Fibroblast of skin of right quadriceps (primary cell): ENCODE measurements at places on chromosomes 4 and X.

- DNase-seq, result no peak
Observed at GRCh38 chr4:16000708-16001483, 37.9 kb upstream of the FGFBP2 start.

GRCh38 chrX:13692771-13693231 is 3.9 kb downstream of the RAB9A start:
- DNase-seq, result no peak

DNA sequence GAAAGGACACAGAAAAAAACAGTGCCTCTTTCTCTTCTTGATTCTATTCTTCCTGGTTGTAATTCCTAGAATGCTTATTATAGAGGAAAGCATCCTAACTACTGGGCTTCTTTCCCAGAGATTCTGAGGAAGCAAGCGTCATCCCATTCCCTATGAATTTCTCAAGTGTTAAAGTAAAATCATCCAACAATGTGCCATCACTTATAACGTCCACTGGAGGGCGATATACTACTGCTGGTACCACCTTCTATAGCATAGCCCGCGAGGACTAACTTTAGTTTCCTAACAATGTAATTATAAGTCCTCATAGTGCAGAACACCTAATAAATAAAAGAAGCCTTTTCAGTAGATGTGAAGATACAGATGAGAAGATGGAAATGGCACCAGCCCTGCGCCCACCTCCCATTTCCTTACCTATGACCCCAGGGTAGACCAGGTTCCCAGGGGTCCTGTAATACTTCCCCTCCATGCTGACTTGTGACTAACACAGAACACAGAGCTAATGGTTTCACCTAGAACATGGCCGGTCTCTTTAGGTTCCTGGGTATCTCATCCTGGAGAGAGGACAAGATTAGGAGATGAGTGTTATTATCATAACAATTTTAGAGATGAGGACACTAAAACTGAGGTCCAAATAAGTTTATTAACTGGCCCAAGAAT is 4.2 kb downstream of the CENPVL3 start:
- peak; percentile 37 for DNase-seq

DNA sequence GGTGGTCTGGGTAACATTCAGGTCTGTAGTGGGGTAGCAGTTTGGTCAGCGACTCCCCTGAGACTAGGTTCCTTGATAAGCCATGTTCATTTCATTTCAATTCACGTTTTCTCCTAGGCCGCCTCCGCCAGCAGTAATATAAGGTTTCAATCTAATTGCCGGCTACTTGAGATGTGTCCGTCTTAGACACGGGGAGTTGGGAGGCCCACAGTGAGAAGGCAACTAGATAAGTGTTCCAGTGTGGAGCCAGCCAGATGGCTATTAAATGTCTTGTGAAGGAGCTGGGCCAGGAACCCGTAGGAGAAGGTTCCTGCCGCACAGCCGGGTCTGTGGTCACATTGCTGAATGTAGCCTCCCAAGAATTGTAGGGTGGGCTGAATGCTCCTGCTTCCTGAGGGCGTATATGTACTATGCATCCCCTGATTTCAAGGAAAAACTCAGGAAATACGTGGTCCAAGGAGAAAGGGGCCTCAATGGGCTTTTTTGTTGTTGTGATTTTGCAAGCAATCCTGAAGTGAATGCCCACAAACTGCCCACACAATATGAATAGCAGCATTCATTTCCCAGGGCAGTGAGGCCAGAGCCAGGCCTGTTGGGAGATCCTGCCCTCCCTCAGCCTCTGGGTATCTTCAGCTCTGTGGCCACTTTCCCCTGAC is 220.6 kb upstream of the RPL34 start:
- no peak for DNase-seq

DNA sequence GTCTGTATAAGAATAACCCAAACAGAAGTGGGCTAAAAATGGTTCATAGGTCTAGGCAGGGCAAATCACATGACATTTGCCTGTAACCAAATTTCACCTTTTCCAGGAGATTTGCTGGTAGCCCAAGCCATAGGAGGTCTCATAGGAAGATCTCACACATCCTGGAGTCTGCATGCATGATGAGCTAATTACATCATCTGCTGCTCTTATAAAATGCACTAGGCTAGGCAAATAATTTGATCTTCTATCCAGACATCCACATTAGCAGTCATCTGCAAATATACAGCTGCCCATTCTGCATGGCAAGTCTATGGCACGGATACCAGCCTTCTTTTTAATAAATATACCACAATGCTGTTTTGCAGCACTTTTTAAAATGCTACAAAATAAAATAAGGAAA is 87.2 kb downstream of the MAPK10 start:
- no peak for DNase-seq

DNA sequence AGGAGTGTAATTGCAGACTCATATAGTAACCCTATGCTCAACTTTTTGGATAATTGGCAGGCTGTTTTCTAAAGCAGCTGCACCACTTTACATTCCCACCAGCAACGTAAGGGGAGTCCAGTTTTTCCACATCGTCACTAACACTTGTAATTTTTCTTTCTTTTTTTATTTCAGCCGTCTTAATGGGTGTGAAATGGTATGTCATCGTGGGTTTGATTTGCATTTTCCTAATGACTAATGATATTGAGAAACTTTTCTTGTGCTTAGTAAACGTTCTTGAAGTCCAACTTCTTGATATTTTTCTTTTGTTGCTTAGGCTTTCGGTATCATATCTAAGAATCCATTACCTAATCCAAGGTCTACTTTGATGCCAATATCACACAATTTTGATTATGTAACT is 95.3 kb upstream of the IL1RAPL1 start:
- no peak for DNase-seq

- no peak for DNase-seq
Observed at GRCh38 chr4:879729-880077, 52.4 kb downstream of the GAK start.

DNA sequence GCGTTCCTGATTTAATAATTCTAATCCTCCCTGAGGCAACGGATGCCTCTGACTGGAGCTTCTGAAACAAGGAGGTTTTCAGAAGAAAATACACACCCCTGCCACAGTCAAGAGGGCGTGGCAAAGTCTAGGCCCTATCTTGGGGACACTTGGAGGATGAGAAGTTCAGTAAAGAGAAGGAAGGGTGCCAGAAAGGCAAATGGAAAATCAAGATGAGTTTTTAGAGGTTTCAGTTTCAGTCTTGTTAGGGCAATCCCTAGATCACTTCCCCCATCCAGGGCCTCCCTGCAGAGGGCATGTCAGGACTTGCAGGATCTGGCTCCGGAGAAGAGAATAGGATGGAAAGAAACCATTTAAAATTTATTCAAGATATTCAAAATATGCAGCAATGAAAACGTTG is 28.5 kb upstream of the FGF2 start:
- DNase-seq, result peak; percentile 91

DNA sequence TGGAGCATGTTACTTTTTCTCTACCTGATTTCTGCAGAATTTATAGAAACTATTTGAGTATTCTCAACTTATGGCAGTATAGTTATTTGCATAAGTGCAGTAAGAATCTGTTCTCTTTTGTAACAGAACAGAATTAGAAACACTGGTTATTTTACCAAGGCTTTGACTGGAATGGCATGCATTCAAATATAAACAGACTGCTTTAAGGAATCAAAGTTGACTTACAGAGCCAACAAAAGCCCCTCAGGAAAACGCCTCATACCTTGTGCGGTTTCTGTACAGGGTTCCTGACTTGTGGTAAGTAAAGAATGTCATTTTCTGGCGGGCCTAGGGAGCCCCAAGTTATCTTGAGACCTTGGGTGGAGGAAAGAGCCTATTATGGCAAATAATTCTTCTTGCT is 97.1 kb downstream of the GPR143 start:
- peak; percentile 69 for DNase-seq

GRCh38 chr4:141131723-141132071 is 1.6 kb downstream of the RNF150 start:
- no peak for DNase-seq

DNA sequence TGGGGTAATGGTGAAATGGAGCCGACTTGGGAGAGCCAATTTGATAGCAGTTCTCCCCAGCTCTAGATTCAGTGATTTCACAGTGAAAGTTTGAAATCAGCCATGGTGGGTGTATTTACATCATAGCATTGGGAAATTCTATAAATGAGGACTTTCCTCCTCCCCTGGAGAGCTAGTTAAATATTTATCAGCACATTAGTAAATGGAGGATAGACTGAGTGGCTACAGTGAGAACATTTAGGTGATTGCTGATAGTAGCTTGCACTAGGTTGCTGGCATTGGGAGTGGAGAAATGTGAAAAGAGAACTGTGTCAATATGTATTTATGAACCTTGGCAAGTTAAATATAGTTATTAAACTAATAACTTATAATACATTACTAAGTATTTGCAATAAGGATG is 347.3 kb downstream of the CCSER1 start:
- no peak for DNase-seq

GRCh38 chrX:10929747-10930146 is 181.4 kb upstream of the HCCS start:
- no peak for DNase-seq

GRCh38 chr4:8266508-8266907 is 3.0 kb upstream of the HTRA3 start:
- DNase-seq, result no peak

DNA sequence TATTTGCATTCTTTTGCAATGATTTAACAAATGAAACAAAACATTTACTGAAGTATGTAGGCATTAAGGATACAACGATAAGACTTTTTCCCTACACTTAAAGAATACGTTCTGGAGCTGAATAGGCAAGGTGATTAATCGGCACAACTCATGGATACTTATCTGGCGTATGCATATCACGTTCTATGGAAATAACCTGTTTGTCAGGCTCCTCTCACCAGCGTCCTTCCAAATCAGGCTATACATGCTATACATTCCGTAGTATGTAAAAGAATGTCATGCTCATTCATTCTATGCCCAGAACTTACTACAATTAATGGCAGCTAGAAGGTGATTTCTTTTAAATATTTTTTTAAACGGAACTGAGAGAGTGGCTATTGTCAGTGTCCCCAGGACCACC is 25.6 kb upstream of the TCEANC start:
- DNase-seq, result no peak

DNA sequence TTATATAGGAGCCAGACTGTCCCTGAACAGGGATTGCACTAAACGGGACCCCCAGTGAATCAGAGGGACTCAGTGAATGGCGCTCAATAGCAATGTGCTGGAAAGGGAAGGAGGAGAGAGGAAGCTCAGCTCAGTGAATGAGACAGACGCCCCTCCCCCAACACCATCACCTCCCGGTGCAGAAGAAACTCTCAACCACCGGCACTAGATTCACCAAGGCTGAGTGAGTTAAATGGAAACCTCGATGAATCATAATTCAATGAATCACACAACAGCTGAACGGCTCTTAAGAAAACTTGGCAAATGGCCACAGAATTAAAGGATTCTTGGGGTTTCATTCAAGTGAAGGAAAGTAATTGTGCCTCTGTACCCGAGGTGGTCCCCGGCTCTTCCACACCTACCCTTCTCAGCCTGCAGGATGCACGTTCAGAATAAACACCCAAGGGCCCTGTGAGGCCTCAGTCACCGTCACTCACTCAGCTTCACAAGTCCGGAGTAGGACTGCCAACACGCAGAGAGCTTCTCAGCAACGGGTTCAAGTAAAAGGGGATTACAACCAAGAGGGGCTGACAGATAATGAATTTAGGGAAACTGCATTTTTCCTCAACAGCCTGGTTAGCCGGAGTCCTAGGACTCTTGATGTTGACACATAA is 29.3 kb downstream of the CRMP1 start:
- DNase-seq, result peak; percentile 96

DNA sequence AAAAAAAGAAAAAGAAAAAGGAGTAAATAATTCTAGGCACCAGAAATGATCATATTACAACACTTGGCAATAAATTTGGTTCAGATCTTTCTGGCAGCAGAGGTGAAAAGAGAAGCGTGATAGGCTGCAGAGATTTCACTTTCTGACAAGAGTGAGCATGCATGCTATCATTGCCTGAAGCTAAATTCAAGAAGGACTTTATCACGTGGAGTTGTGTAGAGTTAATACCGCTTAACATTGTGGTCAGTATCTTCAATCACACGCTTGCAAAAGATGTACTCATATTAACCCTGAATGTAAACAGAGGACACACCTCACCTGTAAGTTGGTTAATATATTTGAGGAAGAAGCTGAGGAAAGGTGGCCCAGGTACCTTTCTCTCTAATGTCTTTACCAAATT is 31.4 kb upstream of the RBPJ start:
- no peak for DNase-seq

GRCh38 chrX:111567542-111568255 is 56.3 kb downstream of the SERTM2 start:
- no peak for DNase-seq

DNA sequence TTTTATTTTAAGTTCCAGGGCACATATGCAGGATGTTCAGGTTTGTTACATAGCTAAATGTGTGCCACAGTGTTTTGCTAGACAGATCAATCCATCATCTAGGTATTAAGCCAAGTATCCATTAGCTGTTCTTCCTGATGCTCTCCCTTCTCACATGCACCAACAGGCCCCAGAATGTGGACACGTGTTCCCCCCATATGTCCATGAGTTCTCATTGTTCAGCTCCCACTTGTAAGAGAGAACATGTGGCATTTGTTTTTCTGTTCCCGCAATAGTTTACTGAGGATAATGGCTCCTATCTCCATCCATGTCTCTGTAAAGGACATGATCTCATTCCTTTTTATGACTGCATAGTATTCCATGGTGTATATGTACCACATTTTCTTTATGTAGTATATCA is 374.8 kb upstream of the FAT1 start:
- DNase-seq, result no peak

DNA sequence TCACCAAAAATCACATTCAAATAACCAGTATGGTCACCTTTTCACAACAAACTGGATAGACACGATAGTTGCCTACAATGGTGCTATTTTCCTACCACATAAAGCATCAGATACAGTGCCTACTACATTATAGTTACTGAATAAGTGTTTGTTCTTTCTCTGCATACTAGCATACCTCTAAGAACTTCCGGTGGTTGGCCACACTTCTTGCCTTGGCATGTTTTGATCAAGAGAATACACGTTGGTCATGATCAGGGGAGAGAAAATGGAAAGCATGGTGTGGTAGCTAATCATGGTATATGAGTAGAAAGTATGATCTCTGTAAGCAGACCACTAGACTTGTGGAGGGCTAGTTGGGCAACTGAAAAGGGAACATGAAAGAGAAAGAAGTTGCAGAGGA is 322.8 kb upstream of the DIAPH2 start:
- no peak for DNase-seq

DNA sequence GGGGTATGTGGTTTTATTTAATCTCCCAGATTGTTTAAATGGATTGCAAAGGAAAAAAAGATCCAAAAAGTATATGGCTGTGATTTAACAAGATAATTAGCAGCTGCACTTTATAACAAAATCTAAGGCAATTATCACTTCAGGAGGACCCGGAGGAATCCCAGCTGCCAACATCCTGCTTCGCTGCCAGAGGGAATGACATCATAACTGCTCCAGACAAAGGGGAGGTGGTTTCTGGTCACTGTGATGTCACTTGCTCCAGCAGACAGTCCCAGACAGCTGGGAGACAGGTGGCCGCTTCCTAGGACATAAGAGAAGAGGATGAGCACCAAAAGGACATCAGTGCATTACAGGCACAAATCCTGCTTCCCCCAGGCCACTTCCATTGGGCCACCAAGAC is 371.0 kb downstream of the BCOR start:
- peak; percentile 64 for DNase-seq
